Neural crest cell (in vitro differentiated cells): ENCODE measurements at places on chromosomes 3 and 15. TPM values are rescaled to one million over a fixed set of nuclear protein-coding genes. Genes with fewer than 3 reads are reported as not detected.

The DPPA2 gene
- total RNA-seq = 0.86 and 1.1 TPM in 2 replicates

The ZBED2 gene
- not detected in 2 replicates for total RNA-seq

DNA sequence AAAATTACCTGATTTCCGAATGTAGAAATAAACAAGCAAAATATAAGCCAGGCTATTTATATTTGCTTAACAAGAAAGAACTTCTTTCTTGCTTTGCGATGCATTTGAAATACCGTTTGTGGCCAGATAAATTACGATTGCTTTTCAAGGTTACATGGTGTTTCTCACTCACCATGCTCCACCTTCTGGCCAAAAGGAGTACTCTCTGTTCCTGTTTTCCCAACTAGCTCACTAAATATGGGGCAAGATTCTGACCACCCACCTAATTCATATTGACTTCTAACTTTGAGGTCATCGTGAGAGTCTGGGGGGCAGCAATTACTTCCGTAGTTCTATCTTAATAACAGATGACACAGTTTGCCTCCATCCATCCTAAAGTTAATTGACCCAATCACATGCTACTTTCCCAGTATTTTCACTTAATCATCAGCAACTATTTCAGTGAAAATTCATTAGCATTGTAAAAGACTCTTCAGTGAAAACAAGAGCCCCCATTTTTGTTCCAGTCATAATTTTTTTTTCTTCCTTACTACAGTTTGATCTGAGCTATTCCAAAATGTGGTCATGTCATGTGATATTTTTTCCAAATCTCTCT lies 25.9 kb downstream of the ACP3 start:
- H3K4me3 ChIP-seq = no peak overlapping the region

- no peak overlapping the region for H3K27ac ChIP-seq
- peaks cover 39% of the 10 kb centered on the region for H3K4me1 ChIP-seq
- peak overlapping the region; percentile 27 for H3K4me3 ChIP-seq
- H3K27me3 ChIP-seq = no peaks in the 10 kb centered on the region
- DNase-seq = no peak
Observed at GRCh38 chr3:98518816-98519215, 3.9 kb downstream of the CLDND1 start.
